ENCODE measurements at places on chromosomes 12 and 14. TPM values are rescaled to one million over a fixed set of nuclear protein-coding genes. Genes with fewer than 3 reads are reported as not detected.

Gene CLEC6A
- not detected for total RNA-seq

Gene NCKAP5L
- 12.1 TPM for total RNA-seq

- H3K27ac ChIP-seq = no peak overlapping the region
- no peak for DNase-seq
- H3K4me1 ChIP-seq = no peaks in the 10 kb centered on the region
- no peak overlapping the region for H3K4me3 ChIP-seq
- H3K27me3 ChIP-seq = no peaks in the 10 kb centered on the region
Measured at GRCh38 chr12:106581543-106582248, 1.1 kb upstream of the RFX4 start.

DNA sequence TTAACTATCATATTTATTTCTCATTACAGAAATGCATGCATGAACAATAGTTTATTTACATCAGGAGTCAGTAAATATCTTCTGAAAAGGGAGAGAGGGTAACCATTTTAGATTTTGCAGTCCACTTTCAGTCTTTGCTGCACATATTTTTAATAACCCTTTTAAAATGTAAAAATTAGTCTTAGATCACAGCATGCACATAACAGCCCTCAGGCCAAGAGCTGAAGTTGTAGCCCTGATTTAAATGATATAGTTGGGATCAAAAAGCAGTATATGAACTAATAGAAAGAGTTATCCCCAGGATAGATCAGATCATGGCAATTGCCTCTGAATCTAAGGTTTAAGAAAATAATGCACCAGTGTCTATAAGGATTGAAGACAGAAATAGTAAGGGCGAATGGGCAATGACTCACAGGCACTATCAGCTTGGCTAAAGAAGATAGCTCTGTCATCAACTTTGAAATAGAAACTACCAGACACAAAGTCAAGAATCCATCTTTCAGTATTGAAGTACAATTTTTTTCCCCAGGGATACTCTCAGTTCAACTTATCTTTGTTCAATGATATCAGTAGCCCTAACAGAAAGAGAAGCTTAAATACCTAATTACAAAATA, 13.1 kb upstream of the CLEC7A start:
- H3K4me1 ChIP-seq = no peaks in the 10 kb centered on the region
- H3K27ac ChIP-seq = no peak overlapping the region
- no peaks in the 10 kb centered on the region for H3K27me3 ChIP-seq
- no peak overlapping the region for H3K4me3 ChIP-seq

Gene TPPP2
- total RNA-seq = not detected

DNA sequence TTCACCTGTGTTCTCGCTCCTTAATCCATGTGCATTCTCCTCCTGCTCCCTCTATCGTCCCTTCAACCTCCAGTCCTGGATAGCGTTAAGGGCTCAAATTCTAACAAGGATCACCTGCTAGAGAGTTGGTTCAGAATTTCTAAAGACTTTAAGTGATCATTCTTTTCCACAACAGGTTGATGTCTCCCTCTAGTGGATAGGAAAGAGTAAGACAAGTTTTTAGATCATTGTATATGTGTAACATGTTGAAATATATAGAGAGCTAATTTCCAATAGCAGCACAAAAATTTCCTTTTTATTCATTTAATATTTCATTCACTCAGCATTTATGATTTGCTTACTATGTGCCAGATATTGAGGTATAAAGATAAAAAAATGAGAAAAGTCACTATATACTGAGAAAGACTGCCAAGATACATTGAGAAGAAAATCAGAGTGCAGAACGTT, 9.3 kb upstream of the ESR2 start:
- DNase-seq = peak; percentile 74
- no peak overlapping the region for H3K27ac ChIP-seq
- H3K4me1 ChIP-seq = no peaks in the 10 kb centered on the region
- no peaks in the 10 kb centered on the region for H3K27me3 ChIP-seq
- no peaks in the 10 kb centered on the region for H3K36me3 ChIP-seq

DNA sequence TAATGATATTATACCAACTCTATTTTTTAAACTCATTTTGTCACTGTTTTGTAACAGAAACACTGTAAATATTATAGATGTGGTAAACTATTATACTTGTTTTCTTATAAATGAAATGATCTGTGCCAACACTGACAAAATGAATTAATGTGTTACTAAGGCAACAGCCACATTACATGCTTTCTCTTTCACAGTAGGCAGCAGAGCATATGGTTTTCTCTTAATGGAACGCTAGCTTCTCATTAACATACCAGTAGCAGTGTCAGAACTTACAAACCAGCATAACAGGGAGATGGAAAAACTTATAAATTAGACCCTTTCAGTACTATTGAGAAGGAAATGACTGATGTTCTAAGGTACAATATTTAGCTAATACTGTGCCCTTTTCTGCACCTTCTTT, 398.8 kb downstream of the PRKD1 start:
- H3K4me3 ChIP-seq = no peak overlapping the region
- no peaks in the 10 kb centered on the region for H3K4me1 ChIP-seq
- no peak overlapping the region for H3K27ac ChIP-seq
- H3K36me3 ChIP-seq = no peaks in the 10 kb centered on the region

DNA sequence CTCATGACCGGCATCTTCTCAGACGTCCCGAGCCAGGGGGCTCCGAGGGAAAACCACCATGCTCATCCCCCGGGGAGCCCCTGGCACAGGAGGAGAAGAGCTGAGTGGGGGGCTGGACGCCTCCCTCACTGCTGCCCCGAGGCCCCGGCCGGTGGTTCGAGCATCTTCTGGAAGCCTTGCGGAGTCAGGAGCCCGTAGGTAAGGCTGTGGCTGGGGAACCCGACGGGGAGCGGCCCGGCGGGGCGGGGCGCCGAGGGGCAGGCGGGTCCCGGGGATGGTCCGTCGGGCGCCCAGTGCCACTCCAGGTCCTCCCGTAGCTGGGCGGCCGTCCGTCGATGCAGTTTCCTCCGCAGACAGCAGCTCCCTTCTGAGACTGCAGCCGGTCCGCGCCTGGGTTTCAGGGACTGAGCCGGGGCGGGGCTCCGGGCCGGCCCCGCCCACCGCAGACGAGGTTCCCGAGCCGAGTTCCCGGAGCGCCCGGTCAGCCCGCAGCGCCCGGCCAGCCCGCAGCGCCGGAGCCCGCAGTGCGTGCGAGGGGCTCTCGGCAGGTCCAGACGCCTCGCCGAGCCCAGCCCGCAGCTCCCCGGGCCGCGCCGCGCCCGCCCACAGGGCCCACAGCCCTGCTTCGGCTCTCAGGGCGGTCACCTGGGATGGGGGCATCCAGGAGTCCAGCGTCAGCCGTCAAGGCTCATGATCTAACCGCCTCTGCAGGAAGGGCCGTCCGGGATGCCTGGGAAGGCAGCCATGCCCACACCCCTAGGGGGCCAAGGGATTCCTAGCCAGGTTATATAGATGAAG, at the start of gene PGF:
Gene PGF, minus strand, starts transcription at position 369 of the 798 bp plus-strand sequence. Its CDS starts 355 bp downstream, at position 14.
- H3K27ac ChIP-seq = peak within 1 kb of the TSS; percentile 51
- H3K4me3 ChIP-seq = peak within 1 kb of the TSS; percentile 58
- H3K27me3 ChIP-seq = no peaks in the 10 kb centered on the region
- peaks cover 25% of the 10 kb centered on the region for H3K4me1 ChIP-seq
- H3K36me3 ChIP-seq = no peaks in the 10 kb centered on the region
- DNase-seq = peak; percentile 7

DNA sequence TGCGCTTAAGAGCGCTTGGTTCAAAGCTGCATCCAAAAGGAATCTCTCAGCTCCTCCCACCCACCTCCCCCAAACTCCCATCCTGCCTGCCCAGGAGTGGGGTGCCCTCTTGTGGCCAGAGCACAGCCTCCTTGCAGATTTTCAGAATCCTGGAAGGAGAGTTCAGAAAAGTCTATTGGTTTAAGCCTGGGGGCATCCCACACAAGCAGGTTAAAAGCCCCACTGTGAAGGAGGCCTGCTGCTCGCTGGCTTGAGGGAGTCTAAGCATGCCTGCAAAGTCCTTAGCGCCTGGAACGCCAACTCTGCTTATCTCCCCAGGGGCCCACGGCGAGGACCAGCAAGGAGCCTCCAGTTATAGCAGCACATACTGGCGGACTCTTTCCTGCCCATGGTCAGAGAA, 297.1 kb downstream of the KSR2 start:
- no peak overlapping the region for H3K27ac ChIP-seq
- H3K4me3 ChIP-seq = no peak overlapping the region
- H3K36me3 ChIP-seq = no peaks in the 10 kb centered on the region
- DNase-seq = peak; percentile 29
